DMS153 (cell line): ENCODE measurements at places on chromosomes 4 and X.

DNA sequence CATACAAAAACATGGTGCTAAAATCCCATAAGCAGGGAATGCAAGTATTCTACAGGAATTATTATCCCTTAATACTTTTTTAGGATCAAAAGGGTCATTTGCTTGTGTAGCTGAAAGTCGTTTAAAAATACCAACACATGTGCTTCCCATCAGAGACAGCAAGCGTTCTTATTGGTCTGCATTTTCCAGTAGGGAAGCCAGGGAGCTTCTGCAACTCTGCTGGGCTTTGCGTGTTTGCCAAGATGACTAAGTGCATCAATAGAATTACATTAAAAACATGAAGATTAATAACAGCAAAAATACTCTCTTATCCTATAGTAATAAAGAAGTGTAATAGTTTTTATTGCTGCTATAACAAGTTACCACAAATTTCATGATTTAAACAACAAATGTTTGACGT is 111.2 kb downstream of the QDPR start:
- DNase-seq: no peak

- DNase-seq: no peak
These were observed 44.7 kb downstream of the SPATA4 start for GRCh38 chr4:176150704-176151103.

DNA sequence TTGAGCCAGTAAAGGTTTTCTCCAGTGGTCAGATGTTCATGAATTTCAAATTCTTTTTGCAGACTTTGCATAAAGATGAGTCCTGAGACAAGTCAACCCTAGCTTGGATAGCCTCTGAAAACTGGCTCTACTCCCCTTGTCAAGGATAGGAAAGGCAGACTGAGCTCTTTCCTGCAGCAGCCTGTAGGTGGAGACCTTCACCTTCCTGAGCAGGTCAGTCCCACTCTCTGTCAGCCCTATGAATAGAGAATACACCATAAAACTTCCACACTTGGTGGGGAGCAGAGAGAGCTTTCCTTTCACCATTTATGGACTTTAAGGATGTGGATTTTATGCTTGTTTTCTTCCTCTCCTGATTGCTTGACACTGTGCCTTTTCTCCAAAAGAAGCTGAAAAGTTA is 41.9 kb downstream of the PCDH19 start:
- no peak for DNase-seq

GRCh38 chrX:40366661-40367060 is 214.1 kb upstream of the ATP6AP2 start:
- no peak for DNase-seq

- no peak for DNase-seq
These were observed 49.6 kb downstream of the KLF8 start for GRCh38 chrX:56281789-56282188.

GRCh38 chr4:21077967-21078366 is 377.7 kb downstream of the PACRGL start:
- DNase-seq: no peak
